ENCODE measurements at places on chromosomes 16 and 17.

DNA sequence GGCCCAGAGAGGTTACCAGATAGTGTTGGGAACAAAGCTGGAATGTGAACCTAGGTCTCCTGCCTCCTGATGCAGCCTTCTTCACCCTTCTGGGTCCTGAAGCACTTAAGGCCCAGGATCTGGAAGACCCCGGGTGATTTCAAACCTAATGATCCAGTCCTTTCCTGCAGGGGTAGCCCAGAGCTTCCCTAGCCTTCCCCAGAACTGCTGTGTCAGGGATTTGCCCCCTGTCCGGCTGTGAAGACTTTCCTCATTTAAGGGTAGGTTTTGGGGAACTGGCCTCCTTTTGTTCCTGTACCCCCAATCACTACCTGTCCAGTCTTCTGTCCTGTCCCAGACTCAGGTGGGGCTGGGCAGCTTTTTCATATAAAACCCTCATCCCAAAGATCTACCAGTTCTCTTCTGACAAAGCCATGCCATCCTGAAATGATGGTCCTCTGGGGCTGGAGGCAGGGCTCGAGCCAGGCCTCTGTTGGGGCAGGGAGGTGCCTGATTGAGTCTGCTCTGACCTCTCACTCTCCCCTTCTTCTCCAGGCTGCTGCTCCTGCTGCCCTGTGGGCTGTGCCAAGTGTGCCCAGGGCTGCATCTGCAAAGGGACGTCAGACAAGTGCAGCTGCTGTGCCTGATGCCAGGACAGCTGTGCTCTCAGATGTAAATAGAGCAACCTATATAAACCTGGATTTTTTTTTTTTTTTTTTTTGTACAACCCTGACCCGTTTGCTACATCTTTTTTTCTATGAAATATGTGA is 1.3 kb downstream of the MT1X start:
- no peak for DNase-seq

- no peak for DNase-seq
Observed at GRCh38 chr16:62711797-62712196, 675.6 kb upstream of the CDH8 start.

- DNase-seq, result peak; percentile 75
Observed at GRCh38 chr17:964876-965275, 14.7 kb downstream of the NXN start.

- DNase-seq, result no peak
Observed at GRCh38 chr16:27918755-27919154, 144.8 kb downstream of the GSG1L start.

DNA sequence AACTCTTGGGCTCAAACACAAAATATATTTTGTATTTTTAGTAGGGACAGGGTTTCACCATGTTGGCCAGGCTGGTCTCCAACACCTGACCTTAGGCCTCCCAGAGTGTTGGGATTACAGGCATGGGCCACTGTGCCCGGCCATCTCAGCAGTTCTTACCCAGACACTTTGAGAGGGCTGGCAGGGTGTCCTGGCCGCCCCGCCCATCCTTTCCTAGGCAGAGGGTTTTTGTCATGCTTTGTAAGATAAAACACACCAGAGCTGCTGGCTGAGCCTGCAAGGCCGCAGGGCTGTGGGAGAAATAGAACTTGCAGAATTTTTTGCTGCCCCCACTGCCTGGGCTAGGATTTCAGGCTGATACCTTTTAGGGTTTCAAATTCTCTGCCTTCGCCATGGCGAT is 8.7 kb downstream of the PPL start:
- DNase-seq, result no peak

GRCh38 chr17:2025622-2026309 is 632 bp upstream of the RTN4RL1 start:
- DNase-seq, result peak; percentile 77

DNA sequence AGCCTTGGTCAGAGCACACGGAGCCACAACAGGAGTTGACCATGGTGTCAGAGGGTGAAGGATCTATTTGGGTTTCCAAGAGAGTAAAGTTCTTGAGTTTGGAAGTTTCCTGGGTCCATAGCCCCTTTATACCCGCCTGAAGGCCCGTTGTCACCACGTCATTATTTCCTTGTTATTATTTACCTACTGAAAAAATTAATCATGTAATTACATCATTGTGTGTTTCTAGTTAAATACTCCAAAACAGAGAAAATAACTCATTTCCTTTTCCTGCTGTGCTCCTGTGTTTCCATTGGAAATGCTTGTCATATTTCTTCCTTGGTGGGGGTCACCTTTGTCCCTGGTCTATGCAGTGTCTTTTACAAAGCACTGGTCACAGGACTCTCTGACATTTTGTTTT is at the start of gene KRTAP4-8:
TSS of gene KRTAP4-8 (minus strand) at position 101 of the 400 bp plus-strand sequence. CDS start at position 43, 58 bp downstream.
- DNase-seq, result no peak

Data from lung (tissue), 17 donors.